ENCODE measurements at places on chromosomes 7 and 10. TPM values are rescaled to one million over a fixed set of nuclear protein-coding genes. Genes with fewer than 3 reads are reported as not detected.

DNA sequence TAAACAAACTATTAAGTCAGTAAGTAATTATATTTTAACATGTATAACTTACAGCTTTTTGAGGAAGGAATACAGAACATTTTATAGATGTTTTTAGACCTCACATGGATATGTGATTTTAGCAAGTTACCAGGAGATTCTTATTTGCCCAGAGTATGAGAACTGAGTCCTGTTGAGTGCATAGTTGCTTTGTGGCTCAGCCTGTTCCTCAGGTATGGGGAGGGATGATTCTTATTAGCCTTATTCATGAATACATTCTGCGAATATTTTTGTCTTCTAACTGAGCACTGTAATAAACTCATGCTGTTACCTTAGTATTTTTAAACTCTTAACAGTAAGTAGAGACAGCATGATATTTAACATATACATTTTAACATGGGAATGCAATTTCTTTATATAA lies 17.9 kb downstream of the BTAF1 start:
- DNase-seq, result no peak

- DNase-seq, result no peak
Observed at GRCh38 chr7:142228537-142229104, 29.2 kb downstream of the PRSS58 start.

DNA sequence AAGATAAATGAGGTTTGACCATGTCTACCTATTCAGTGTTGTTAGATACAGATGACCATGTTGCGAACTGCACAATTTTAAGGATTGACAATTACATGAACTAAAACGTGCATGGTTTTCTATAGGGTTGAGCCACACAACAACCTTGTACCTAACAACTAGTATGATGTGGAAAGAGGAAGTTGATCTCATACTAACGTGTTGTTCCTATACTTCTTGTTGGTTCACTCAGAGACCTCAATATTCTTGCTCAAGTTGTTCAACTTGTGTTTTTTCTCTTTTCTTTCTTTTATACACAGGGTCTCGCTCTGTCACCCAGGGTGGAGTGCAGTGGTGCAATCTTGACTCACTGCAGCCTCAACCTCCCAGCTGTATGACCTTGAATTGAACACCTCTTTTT lies 6.1 kb upstream of the KEL start:
- no peak for DNase-seq

GRCh38 chr7:88015309-88015708 lies 81.3 kb downstream of the ADAM22 start:
- no peak for DNase-seq

The CYP2C19 gene
- 0.19 TPM for total RNA-seq

GRCh38 chr10:93068411-93069244 lies 5.1 kb upstream of the CYP26A1 start:
- DNase-seq, result no peak

DNA sequence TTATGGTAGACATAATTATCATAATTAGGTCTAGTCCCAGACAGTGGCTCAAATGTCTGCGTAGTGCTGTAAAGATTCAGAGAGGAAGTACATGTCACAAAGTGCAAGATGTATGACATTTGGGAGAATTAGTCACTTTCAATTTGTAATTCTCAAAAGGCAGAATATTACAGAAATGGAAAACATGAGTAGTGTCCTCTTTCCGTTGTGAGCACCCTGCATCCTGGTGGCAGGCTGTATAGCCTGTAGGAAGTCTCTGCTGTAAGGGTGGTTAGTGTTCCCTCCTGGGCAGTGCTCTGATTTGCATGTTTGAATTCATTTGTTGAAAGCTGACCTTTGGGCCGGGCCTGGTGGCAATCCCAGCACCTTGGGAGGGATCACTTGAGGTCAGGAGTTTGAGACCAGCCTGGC lies 17.0 kb downstream of the CDK14 start:
- peak; percentile 8 for DNase-seq

The STRIP2 gene
- 73.5 TPM for total RNA-seq

GRCh38 chr7:130152493-130153210 lies 52.6 kb downstream of the TMEM209 start:
- DNase-seq, result no peak

DNA sequence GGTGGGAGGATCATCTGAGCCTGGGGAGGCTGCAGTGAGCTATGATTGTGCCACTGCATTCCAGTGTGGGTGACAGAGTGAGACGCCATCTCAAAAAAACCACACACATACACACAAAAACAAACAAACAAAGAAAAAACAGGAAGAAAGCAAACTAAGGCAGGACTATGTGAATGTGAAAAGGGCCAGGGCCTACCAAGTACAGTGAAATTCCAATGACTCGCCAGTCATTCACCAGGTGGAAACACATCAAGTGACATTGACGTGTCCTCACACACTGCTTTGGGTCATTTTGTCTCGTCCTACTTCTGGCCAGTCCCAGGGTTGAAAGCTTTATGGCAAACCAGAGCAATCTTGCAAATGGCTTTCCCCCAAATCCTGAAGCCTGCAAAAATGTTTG lies 79.9 kb downstream of the HIP1 start:
- DNase-seq, result no peak

DNA sequence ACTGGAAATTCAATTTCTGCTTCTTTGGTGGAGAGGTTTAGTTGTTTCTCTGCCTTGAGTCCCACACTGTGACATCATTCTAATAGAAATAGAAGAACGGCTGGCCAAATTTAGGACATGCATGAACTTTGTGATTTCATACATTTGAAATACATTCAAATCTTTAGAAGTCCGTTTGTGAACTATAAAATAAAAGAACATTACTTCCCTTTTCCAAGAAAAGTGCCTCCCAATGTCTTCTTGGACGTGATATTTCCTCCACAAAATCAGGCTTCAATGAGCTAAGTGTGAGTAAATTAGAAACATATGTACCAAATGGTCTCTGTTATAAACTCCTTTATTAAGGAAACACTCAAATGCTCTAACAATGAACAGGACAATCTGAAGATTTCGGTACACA lies 314.5 kb upstream of the AKR1E2 start:
- DNase-seq, result no peak

DNA sequence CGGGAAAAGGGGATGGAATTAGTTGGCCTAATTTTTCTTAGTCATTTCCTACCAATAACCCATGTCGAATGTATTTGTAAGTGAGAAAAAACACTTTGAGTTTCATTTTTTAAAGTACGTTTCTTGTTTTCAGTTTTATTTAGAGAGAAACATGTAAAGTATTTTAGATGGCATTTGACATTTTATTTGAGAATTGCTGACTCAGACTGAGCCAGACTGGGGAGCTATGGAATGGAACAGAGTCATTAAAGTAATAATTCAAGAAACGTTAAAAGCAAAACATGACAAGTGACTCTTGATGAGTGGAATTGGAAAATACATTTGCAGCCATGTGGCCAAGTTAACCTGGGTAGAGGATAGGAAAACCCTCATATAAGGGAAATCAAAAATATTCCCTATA lies 286.1 kb upstream of the NPSR1 start:
- no peak for DNase-seq

GRCh38 chr10:126917975-126918908 lies 13.0 kb downstream of the DOCK1 start:
- no peak for DNase-seq

- DNase-seq, result no peak
Observed at GRCh38 chr7:16202303-16202702, 219.0 kb downstream of the CRPPA start.

DNA sequence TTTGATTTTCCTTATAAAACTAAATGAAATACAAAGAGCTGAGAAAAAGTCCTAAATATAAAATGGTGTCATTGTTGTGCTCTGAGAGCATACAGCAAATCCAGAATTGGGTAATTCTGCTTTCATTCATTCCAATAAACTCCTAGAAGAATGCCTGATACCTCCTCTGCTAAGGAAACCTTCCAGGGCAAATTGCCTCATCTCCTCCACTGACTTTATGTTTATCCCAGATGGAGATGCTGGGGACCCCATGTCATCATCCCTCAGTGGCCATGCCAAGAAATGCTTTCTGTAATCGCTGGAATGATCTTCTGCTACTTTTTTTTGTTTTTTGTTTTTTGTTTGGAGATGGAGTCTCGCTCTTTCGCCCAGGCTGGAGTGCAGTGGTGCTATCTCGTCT lies 119.3 kb upstream of the PRKCQ start:
- DNase-seq, result no peak

GRCh38 chr7:7554649-7555575 lies 11.8 kb upstream of the MIOS start:
- DNase-seq, result no peak

DNA sequence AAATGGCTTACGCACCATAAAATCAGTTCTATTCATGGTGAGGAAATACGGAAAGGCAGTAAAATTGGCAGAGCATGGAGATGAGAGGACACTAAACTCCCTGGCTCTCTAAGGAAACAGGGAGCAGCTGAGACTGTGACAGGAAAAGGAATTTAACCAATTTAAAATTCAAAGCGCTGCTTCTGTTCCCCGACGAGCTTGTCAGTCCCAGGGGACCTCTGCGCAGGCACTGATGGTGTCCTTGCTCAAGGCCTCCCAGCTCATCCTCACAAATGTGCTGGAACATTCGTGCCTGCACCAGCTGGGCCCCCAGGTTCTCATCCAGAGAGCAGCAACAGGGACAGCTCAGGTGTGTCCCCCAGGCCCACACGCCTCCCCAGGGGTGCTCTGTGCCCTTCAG lies 101.4 kb downstream of the MAD1L1 start:
- DNase-seq, result no peak

The AIFM2 gene
- total RNA-seq, result 7.2 TPM

- no peak for DNase-seq
Observed at GRCh38 chr7:17463511-17464085, 165.1 kb downstream of the AHR start.

DNA sequence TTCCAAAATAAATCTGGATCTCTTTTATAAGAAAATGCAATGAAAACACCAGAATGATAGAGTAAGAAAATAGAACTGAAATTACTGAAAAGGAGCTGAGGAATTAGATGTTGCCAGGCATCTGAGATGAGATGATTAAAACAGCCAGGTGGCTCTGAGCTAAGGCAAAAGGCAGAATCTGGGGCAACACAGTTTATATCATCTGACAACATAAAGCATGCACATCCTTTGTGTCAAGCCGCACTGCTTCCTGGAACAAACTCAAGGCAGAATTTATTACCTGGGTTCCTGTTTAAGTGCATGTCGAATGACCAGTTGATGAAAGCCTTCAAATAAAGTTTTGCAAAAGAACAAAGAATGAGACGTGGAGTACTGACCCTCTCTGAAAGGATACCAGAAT lies 247.0 kb downstream of the SNX10 start:
- no peak for DNase-seq

GRCh38 chr10:116408719-116409118 lies 18.9 kb upstream of the PNLIPRP3 start:
- no peak for DNase-seq

GRCh38 chr7:137990251-137990941 lies 11.5 kb downstream of the CREB3L2 start:
- DNase-seq, result no peak

DNA sequence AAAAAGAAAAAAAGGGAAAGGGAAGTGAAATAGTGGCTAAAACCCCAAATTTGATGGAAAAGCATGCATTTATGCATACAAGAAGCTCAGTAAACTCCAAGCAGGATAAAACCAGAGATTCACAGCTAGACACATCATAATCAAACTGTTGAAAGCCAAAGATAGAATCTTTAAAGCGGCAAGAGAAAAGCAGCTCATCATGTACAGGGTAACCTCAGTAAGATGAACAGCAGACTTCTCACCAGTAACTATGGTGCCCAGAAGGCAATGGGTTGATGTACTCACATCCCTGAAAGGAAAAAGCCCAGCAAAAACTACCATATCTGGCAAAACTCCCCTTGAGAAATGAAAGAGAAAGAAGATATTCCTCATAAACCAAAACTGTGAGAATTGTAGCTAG lies 60.4 kb downstream of the TPST1 start:
- no peak for DNase-seq

DNA sequence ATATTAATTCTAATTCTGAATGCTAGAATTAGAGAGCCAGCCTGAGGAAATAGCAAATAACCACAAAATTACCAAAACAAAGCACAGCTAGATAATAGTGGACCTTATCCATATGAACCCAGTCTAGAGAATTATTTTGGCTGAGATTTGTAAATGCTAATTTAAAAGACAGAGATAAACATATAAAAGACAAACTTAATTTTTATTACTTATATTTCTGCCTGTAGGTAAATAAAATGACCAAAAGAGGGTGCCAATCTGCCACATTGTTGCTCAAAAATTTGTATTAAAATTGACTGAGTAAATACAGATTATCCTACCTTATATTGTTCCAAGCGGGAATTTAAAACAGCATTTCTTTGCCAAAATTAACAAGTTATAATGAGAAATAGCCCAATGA lies 20.2 kb downstream of the RTKN2 start:
- no peak for DNase-seq

The PNLIPRP3 gene
- total RNA-seq, result not detected

Data from activated T-cell treated with anti-CD3 and anti-CD28 coated beads, Interleukin-2, amount 50 U/mL, for 72 hours (primary cell).